ENCODE measurements at places on chromosomes 3 and 15. TPM values are rescaled to one million over a fixed set of nuclear protein-coding genes. Genes with fewer than 3 reads are reported as not detected.

Gene IDH2
- total RNA-seq: 185 TPM

Gene TMEM212
- total RNA-seq: not detected

Gene CCR3
- 0.28 TPM for total RNA-seq

Gene GOLGA6L7
- total RNA-seq: not detected

Gene ROBO2
- total RNA-seq: 1.4 TPM

Gene PTX3
- 1.2 TPM for total RNA-seq

Gene CACNA2D3
- total RNA-seq: 0.64 TPM

Gene C2CD4B
- total RNA-seq: 2.8 TPM

GRCh38 chr3:152477422-152477821, 208.7 kb downstream of the MBNL1 start:
- DNase-seq: no peak

DNA sequence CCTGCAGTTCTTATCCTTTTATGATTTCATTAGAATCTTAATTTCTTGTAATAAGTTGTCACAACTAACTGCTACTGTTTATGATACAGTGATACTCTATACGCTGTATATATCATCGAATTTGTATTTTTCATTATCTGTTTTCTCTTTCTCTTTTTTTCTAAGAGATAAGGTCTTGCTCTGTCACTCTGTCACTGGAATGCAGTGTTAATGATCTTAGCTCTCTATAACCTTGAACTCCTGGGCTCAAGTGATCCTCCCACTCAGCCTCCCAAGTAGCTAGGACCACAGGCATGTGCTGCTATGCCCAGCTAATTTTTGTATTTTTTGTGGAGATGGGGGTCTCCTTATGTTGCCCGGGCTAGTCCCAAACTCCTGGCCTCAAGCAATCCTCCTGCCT, 14.8 kb downstream of the APH1B start:
- DNase-seq: no peak

- no peak for DNase-seq
These were observed 25.2 kb downstream of the RASGRF1 start for GRCh38 chr15:79065361-79065705.

DNA sequence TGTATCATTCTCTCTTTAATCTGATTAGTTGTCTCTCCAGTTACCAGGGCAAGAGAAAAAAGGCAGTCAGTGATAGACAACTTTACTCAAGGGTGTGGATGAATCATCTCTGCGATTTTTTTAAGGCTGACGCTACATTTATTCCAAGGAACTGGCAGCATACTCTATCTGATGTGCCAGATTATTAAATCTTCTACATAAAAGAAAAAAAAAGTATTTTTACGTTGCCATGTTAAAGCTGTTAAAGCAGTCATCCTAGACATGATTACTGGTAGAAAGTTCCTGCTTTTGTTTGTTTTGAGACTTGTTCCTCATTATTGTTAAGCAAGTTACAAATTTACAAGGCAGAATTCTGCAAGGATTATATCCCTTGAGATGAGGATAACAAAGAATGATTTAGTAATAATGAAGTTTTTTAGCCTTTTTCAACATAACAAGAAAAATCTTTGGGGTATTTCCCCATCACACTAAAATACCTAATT, 121.7 kb downstream of the CBLB start:
- no peak for DNase-seq
